Brain pericyte (primary cell): ENCODE measurements at places on chromosomes 5 and 9.

GRCh38 chr5:96036301-96036700, 74.7 kb upstream of the ELL2 start:
- no peak for DNase-seq

GRCh38 chr5:1163366-1163765, 38.0 kb upstream of the SLC6A19 start:
- no peak for DNase-seq

- no peak for DNase-seq
Observed at GRCh38 chr9:132367613-132368313, 13.0 kb upstream of the SETX start.

DNA sequence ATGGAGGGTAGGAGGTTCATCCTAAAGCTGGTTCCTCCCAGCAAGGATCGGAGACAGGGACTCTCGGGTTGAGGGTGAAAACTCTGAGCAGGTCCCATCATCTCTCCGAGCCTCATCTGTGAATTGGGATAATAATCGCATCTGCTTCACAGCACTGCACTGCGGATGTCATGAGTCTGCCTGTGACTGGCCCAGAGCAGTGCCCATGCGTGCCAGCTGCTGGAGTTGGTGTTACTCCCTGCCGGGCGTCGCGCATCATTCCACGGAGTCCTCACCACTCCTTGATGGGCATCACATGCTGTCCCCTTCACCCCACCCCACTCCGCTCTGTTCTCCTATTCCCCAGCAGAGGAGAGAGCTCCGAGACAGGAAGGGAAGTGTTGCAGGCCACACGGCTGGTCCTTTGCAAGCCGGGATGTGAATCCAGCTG, 35.1 kb upstream of the ORM1 start:
- DNase-seq: no peak

GRCh38 chr5:4511996-4512656, 628.0 kb upstream of the ADAMTS16 start:
- DNase-seq: no peak

- DNase-seq: no peak
Observed at GRCh38 chr9:130343445-130343918, 77.9 kb downstream of the HMCN2 start.

GRCh38 chr5:40430101-40430710, 249.5 kb upstream of the PTGER4 start:
- DNase-seq: no peak

GRCh38 chr9:89367281-89367680, 49.0 kb downstream of the SECISBP2 start:
- no peak for DNase-seq

DNA sequence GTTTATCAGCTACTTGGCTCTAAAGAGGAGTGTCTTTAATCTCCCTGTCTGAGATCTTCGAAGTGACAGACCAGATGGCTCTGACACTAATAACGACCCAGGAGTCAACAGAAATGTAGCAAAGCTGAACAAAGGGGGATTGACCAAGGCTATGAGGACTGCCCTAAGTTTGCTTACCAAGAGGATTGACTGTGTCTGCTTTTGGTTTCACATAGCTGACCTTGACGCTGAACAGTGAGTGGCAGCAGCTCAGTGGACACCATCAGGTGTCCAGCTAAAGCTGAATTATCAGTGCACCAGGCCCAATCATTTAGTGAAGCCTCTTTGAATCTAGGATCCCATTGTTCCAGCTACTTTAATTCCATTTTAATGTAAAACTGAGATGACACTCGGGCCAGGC, 262.6 kb downstream of the COX7C start:
- no peak for DNase-seq

- DNase-seq: no peak
Observed at GRCh38 chr5:156330141-156330870, 3.3 kb downstream of the SGCD start.

GRCh38 chr5:16492398-16493140, 27.0 kb upstream of the ZNF622 start:
- no peak for DNase-seq

DNA sequence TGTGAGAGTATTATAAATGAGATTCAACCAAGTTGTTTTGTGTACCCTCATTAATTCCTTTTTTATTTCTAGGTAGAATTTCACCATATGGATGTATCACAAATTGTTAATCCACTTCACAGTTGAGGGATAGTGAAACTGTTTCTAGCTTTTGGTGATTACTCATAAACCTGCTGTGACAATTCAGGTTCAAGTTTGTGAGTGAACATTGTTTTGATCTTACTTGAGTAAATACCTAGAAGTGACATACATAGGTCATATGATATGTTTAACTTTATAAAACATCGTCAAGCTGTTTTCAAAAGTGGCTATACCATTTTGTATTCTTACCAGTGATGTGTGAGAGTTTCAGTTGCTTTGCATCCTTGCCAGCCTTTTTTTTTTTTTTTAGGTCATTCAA, 112.9 kb downstream of the CAMK4 start:
- no peak for DNase-seq

- DNase-seq: no peak
Observed at GRCh38 chr5:34412736-34413135, 243.4 kb upstream of the RAI14 start.

GRCh38 chr9:26727471-26727870, 165.1 kb downstream of the CAAP1 start:
- DNase-seq: no peak

GRCh38 chr9:34691936-34692315, 850 bp upstream of the CCL19 start:
- DNase-seq: no peak

DNA sequence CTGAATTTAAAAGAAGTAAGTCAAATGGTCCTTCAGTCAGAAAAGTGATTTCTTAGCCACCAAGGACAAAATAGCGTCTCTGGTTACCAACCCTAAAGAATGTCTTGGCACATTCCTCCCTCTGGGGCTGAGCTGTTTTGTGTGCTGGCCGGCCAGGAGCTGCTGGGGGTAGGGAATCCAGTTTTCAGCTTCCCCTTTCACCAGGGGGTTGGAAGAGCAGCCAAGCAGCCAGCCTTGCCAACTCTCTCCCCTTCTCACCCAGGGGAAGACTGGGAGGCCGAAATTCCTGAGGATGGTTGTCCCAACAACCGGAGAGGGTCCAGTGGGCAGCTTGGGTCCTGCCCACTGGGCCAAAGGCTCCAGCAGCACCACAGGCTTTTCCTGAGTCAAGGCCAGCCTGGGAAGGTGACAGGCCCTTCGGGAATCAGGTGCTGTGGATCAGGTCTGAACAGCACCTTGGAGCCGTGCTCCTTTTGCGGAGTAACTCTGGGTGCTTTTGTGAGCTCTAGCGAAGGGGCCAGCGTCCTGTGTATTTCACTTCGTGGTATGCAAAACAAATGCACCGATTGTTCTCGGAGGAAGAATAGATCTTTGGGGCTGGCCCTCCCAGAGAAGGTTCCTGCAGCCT, 4.2 kb downstream of the WWC1 start:
- DNase-seq: no peak

DNA sequence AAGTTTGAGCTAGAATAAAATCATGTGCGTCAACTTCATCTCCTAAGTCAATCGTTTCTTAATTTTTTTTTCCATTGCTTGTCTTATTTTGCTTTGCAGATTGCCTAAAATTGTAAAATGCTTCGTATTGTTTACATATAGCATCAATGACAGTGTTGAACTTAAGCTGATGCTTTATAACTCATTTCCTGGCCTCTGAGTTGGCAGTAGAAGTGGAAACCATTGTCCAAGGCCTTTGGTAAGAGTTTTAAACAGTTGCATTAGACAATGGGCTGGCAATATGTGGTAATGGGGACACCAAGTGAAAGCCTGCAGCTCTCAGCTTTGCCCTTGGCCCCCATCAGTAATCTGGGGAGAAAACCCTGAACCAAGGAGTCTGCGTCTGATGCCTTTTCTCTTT, 154.8 kb upstream of the GAS1 start:
- no peak for DNase-seq

GRCh38 chr9:26426551-26427131, 466.0 kb downstream of the CAAP1 start:
- no peak for DNase-seq

- DNase-seq: no peak
Observed at GRCh38 chr5:159899067-159900049, 16.9 kb upstream of the ADRA1B start.

DNA sequence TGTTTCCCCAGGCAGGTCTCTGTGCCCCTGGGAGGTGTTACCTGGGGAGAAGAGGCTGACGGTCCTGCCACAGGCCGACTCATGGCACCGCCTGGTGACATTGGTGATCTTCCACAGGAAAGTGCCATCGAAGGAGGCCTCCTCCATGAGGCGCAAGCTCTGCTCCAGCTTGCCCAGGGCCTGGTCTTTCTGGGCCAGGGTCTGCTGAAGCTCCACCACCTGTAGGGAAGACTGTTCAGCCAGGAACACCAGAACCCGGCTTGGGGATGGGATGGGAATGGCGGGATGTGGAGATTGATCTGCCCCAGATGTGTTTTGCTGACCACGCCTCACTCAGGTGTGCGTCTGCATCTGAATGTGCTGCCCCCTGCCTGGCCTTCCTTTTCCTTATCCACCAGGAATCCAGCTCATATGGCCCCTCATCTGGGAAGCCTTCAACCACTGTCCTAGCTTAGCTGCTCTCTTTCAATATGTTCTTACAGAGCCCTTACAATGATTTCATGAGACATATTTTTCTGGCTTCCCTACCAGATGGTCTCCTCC, 15.2 kb downstream of the TRAF1 start:
- no peak for DNase-seq

DNA sequence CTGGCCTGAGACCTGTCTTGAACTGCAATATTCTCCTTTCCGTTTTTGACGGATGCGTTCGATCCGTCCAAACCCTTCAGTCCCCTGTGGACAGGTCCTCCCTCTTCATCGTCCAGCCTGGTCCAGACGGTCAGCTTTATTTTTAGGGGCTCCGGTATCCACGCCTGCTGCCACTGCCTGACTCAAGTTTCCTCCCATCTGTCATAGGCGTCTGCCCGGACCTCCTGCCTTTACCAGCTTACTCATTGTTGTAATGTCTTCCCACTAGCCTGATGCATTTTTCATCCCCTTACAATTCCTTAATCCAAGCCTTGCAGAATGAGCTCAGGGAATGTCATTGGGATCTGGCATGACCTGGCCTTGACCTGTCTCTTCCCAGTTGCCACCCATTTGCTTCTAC, 145.8 kb downstream of the TENT4A start:
- no peak for DNase-seq

DNA sequence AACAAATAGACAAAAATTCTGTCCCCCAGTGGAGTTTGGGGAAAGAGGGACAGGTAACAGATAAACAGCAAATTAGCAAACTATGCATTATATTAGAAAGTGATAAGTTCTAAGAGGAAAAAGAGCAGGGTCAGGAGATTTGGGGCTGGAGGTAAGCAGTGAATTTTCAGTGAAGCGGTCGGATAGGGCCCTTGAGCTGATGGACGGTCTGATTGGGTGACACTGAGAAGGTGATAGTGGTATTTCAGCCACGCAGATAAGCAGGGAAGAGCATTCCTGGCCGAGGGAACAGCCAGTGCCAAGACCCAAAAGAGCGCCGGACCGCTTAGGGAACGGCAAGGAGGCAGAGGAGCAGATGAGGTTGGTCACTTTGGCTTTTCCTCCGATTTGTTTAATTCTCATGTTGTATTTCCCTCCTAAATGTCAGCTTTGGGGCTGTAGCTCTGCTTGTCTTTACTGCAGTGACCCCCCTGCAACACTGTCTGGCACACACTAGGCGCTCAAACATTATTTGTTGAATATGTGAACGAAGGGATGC, 1.1 kb upstream of the PTPN3 start:
- no peak for DNase-seq

DNA sequence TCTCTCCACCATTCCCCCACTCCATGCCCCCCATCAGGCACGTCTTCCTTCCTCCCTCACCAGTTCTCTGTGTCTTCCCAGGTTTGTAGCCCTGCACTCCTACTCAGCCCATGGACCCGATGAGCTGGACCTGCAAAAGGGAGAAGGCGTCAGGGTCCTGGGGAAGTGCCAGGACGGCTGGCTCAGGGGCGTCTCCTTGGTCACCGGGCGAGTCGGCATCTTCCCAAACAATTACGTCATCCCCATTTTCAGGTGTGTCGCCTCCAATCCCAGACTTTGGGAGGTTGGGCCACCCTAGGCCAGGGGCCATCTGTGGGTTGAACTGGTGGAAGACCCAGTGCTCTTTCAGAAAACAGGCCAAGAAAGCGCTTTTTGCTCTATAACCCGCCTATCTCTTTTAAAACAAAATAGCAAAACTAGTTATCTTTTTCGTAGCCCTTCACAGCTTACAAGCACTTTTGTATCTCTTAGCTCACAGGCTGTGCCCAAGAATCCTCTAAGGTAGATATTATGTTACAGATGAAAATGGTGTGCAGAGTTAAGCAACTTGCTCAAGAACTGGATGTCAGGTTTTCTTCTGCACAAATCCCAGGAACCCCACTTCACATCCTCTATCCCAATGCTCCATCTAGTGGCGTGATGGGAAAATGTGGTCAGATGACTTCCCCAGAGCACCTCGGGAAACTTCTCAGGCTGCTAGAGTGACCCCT, 56.2 kb downstream of the PLAC8L1 start:
- peak; percentile 40 for DNase-seq

GRCh38 chr5:17024686-17025180, 88.6 kb upstream of the MYO10 start:
- DNase-seq: no peak

GRCh38 chr5:34991486-34992238, 56.1 kb downstream of the AGXT2 start:
- DNase-seq: no peak

DNA sequence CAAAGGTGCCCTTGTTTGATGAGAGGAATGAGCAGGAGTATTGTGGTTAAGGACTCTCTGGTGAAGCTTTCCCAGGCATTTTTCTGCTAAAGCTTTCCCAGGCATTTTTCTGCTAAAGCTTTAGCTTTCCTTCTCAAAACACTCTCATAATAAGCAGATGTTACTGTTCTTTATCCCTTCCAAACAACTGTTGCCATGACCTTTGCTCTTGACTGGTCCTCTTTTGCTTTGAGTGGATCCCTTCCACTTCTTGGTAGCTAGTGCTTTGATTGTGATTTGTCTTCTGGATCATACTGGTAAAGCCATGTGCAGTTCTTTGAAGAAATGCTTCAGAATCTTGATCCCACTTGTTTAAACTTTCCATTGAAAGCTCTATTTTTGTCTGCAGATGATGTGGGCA, 85.8 kb downstream of the GPBP1 start:
- no peak for DNase-seq

DNA sequence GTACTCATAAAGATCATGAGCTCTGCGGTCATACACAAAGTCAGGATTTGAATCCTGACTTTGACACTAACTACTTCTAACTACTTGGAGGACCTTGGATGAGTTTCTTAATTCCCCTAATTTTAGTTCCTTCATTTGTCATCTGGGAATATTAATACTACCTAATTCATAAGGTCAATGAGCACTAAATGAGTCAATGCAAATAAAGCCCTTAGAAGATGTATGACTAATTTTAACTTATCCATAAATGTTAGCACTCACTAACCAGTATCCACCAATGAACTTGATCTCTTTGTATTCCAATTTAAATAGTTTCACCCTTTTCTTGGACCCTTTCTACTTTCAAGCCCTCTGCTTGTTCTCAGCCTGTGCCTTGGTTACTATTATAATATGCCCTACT, 1106.4 kb downstream of the CDH18 start:
- no peak for DNase-seq

DNA sequence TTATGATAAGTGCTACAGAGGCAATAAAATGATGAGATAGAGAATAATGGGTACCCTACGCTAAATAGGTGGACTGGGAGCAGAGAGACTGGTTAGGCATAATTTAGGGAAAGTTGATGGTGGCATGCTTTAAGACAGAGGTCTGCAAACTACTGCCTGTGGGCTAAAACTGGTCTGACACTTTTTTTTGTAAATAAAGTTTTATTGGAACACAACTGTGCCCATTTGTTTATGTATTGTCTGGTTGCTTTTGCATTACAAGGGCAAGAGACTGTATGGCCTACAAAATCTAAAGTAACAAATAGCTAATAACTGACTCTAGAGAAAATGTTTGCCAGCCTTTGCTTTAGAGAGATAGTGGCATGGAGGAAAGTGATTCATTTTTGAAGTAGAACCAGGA, 2.5 kb downstream of the ERCC6L2 start:
- no peak for DNase-seq
